ENCODE measurements at places on chromosomes 3 and 15. TPM values are rescaled to one million over a fixed set of nuclear protein-coding genes. Genes with fewer than 3 reads are reported as not detected.

C3orf70 gene
- 0.10 TPM for total RNA-seq

DNA sequence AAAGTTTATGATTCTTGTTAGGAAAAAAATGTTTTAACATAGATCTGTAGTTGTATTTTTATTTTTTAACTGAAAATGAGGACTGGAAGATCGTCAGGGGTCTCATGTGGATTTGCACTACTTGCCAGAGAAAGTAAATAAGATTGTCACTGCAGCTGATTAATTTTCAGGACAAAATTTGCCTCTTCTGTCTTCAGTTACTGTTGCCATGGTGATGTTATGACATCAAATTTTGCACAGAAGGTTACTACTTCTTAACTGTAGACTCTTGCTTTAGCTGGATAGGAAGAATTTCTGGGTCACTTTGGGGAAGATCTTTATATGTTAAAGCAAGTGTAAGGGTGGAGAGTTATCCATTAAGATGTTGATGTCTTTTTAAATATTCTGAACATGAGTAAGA is 82.2 kb upstream of the WDR72 start:
- H3K27me3 ChIP-seq = no peaks in the 10 kb centered on the region
- no peaks in the 10 kb centered on the region for H3K4me1 ChIP-seq
- DNase-seq = no peak
- no peaks in the 10 kb centered on the region for H3K36me3 ChIP-seq
- H3K4me3 ChIP-seq = no peak overlapping the region
- no peak overlapping the region for H3K27ac ChIP-seq

DNA sequence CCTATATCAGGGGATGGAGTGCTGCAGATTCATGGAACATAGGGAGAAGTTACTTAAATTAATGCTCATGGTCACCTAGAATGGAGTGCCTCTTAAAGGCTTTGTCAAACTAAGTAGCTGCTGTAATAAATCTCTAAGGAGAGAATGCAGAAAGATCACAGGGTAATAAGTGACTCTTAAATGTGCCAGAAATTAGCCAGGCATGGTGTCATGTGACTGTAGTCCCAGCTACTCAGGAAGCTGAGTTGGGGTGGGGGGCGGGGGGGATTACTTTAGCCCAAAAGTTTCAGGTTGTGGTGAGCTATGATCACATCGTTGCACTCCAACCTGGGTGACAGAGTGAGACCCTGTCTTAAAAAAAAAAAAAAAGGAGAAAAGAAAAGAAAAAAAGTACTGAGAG is 90.9 kb upstream of the ASB14 start:
- H3K27ac ChIP-seq = no peak overlapping the region
- H3K27me3 ChIP-seq = peaks cover 10% of the 10 kb centered on the region
- H3K4me1 ChIP-seq = no peaks in the 10 kb centered on the region
- DNase-seq = no peak
- no peaks in the 10 kb centered on the region for H3K36me3 ChIP-seq

GRCh38 chr3:38582941-38583645 is 66.4 kb downstream of the SCN5A start:
- H3K4me3 ChIP-seq = no peak overlapping the region
- H3K27me3 ChIP-seq = peaks cover 3% of the 10 kb centered on the region
- no peaks in the 10 kb centered on the region for H3K4me1 ChIP-seq
- no peak overlapping the region for H3K27ac ChIP-seq
- H3K36me3 ChIP-seq = no peaks in the 10 kb centered on the region

SKOR1 gene
- total RNA-seq = 0.21 TPM

GRCh38 chr3:35594739-35595138 is 44.6 kb upstream of the ARPP21 start:
- H3K27ac ChIP-seq = no peak overlapping the region
- no peaks in the 10 kb centered on the region for H3K36me3 ChIP-seq

GRCh38 chr15:92901995-92902394 is 1.9 kb downstream of the CHD2 start:
- H3K4me3 ChIP-seq = peak overlapping the region; percentile 93
- H3K36me3 ChIP-seq = peaks cover 56% of the 10 kb centered on the region
- no peak for DNase-seq
- H3K27ac ChIP-seq = peak overlapping the region; percentile 71

- no peaks in the 10 kb centered on the region for H3K4me1 ChIP-seq
- H3K27me3 ChIP-seq = peaks cover 9% of the 10 kb centered on the region
- H3K4me3 ChIP-seq = no peak overlapping the region
- H3K27ac ChIP-seq = no peak overlapping the region
- DNase-seq = no peak
Observed at GRCh38 chr15:68028137-68028887, 25.8 kb upstream of the PIAS1 start.

DNA sequence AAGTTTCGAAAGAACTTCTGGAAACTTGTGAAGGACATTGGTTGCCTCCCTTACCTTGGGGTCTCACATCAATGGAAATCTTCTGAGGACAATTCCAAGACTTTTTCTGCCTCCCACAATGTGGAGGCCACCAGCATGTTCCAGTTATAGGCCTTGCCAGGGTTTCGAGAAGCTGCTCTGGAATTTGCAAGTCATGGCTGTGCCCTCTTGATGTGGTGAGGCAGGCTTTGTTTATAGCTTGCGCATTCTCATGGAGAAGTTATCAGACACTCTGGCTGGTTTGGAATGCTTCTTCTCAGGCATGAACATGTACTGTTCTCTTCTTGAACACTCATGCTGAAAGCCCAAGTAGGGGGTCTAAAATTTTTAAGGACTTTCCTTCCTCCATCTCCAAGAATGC is 4.1 kb downstream of the CXCR6 start:
- H3K27me3 ChIP-seq = no peaks in the 10 kb centered on the region
- DNase-seq = no peak
- H3K4me3 ChIP-seq = no peak overlapping the region
- peaks cover 67% of the 10 kb centered on the region for H3K36me3 ChIP-seq
- peaks cover 98% of the 10 kb centered on the region for H3K4me1 ChIP-seq
- H3K27ac ChIP-seq = peak overlapping the region; percentile 20

FGF7 gene
- not detected for total RNA-seq

GRCh38 chr3:66320390-66320789 is 99.6 kb downstream of the SLC25A26 start:
- DNase-seq = no peak
- no peak overlapping the region for H3K4me3 ChIP-seq

DNA sequence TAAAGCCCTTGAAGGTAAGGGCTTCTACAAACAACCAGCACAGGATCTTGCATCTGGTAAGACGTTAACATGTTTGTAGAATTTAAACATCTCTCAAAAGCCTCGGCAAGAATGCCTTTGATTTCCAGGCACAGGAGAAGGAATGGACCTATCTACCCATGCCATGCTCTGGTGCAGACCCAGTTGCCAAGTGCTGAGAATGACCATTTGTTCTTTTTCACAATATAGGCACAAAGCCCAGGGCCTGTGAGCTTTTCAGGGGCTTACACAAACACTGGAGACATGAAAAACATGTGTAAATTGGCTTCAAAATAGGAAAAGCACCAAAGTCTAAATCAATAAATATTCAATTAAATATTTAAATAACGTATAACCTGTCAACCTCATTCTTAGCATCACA is 266.9 kb upstream of the TTC14 start:
- no peaks in the 10 kb centered on the region for H3K4me1 ChIP-seq
- no peaks in the 10 kb centered on the region for H3K27me3 ChIP-seq
- no peak for DNase-seq
- no peaks in the 10 kb centered on the region for H3K36me3 ChIP-seq
- no peak overlapping the region for H3K4me3 ChIP-seq

DNA sequence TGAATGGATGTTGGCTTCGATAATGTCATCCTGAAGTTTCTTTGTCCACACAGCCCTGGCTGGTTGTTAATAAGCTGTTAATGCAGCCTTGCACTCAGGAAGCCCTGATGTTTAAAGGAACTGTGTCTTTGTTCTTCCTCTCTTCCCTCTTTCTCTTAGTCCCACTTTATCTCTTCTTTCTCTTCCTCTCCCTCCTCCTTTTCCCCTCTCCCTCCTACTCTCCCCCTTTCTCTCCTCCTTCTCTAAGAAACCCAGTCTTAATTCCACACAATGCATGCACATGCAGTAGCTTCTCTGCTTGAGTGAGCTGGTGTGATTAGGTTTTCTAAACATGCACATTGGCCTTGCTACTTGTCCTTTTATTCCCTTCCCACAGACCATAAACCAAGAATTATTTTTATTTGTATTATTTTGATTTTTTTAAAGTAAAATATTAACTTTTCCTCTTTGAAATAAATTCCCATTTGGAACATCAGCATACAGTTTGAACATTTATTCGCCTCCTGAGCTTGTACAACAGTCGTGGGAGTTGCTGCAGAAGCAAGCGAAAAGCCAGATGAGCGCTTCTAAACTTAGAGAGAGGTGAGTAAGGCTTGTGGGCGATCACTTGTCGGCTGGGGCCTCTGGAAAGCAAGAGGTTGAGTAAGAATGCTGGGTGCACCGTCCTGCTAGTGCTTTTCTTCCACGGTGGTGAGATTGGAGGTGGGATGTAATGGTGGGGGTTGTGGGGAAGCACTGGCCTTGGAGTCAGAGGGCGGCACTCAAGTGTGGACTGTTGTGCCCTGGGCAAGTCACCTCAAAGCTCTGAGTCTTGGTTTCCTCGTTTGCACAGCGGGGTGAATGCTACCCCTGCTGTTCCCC is 7.2 kb downstream of the GHRL start:
- peaks cover 54% of the 10 kb centered on the region for H3K36me3 ChIP-seq
- H3K27me3 ChIP-seq = no peaks in the 10 kb centered on the region
- H3K4me1 ChIP-seq = peaks cover 54% of the 10 kb centered on the region
- H3K4me3 ChIP-seq = peak overlapping the region; percentile 48
- DNase-seq = no peak

GRCh38 chr15:90686435-90687218 is 30.5 kb upstream of the BLM start:
- peak; percentile 48 for DNase-seq
- peaks cover 1% of the 10 kb centered on the region for H3K36me3 ChIP-seq
- H3K27me3 ChIP-seq = no peaks in the 10 kb centered on the region
- peak overlapping the region; percentile 99 for H3K27ac ChIP-seq

MESP2 gene
- not detected for total RNA-seq

GRCh38 chr3:192092388-192093005 is 631.5 kb downstream of the PYDC2 start:
- H3K36me3 ChIP-seq = no peaks in the 10 kb centered on the region
- no peak for DNase-seq
- no peaks in the 10 kb centered on the region for H3K4me1 ChIP-seq
- H3K4me3 ChIP-seq = no peak overlapping the region

All from activated T-helper 1 cell treated with anti-CD3 and anti-CD28 coated beads, Interleukin-12 subunit alpha, Interleukin-12 subunit beta, Interleukin-2, Interleukin-4 antibody, amounts not matched to agents 30 ng/mL and 10 ng/mL and 1 ng/mL, durations not matched to agents 14 hours and 24 hours and 36 hours (primary cell).